Stimulated activated CD4-positive, alpha-beta T cell treated with anti-CD3 and anti-CD28 coated beads, Interleukin-4, amount 100 ng/mL, for 24 hours (primary cell): ENCODE measurements at places on chromosomes 5 and 9.

DNA sequence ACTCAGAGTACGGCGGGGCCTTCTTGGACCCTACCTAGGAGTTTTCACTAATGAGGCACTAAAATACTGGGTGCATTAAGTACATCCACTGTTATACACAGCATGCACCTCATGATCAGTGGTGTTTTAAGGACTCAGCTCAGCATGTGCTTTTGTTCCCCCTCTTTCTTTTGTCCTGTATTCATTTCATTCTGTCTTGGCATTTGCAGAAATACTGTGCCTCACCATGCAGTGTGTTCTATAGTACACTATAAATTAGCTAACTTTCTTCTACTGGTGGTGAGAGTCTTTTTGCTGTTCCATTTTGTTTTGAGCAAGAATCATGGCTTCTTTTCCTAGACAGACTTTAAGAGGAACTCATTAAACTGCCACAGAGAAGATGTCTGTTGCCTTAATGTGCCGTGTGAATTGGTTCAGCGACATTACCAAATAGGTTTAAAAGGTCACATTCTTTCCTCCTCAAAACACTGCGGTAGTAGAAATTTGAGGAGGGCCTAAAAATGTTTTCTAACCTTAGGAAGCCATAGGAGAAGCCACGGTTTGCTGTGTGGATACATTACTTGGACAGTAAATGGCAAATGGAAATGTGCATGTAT lies 276.6 kb downstream of the MAST4 start:
- DNase-seq, result no peak

DNA sequence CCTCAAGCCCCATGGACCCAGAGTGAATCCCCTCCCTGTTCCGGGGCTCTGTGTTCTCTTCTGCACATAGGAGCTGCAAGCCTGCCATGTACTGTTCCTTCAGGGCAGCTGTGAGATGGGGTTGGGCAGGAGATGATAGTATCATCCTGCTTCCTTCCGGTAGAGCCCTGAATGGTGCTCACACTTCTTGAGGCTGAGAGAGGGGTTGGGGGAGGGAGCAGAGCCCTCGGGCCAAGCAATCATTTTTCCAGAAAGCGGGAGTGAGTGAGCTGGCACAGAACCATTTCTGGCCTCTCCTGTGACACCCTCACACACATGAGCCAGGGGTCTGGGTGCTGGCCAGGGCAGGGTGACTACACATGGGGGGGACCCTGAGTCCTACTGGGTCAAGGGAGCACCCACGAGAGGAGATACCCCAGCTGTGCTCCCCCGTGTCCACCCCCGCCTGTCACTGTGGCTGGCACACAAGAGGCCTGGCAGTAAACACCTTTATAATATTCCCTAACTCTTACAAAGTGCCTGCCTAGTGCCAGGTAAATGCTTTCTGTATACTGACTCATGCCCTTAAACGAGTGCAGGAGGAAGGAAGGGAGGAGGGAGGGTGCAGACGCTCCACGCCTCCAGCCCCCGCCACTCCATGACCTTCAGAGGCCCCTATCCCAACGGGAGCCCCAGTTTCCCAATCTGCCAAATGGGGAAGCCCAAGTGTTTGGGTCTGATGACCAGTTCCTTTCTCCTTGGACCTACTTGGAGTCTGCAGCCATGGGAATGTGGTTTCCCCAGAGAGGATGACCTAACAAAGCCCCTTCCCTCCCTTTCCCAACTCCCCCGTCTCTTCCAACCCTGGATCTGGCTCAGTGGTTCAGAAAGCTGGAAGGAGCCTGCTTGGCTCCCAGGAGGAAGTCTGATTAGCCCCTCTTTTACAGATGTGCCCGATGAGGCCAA lies 15.5 kb downstream of the AKNA start:
- DNase-seq, result no peak

DNA sequence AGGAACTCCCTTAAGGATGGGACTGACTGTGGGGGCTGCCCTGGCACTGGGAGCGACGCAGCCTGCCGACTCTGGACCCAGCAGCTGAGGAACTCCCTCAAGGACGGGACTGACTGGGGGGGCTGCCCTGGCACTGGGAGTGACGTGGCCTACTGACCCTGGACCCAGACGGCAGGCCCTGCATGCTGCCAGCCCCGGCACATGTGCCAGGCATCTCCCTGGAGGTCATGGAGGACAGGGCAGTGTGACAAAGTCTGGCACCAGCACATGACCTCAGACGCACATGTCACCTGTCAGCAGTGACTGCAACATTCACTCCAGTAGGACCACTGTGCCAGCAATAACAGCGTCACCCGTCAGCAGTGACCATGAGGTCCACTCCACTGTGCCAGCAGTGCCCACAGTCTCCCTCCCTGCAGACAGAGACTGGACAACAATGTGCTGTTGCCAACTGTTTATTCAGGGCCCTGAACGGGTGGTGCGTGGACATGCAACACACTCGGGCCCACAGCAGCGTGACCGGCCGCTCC lies 4.5 kb downstream of the FBXW5 start:
- DNase-seq, result no peak

DNA sequence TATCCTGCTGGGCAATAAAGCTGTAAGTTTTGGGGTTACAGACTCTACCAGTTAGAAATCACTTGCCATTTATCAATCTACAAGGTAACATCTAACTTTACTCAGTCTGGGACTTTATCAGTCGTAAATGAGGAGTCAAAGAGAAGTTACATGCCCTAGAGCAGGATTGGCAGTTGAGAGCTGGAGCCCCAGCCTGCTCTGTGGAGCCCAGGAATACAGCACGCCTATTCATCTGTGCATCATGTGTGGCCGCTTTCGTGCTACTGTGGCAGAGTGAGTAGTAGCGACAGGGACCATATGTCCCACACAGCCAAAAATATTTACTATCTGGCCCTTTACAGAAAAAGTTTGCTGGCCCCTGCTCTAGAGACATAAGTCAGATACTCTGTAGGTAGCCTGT lies 152.5 kb upstream of the NTRK2 start:
- DNase-seq, result no peak

- no peak for DNase-seq
Measured at GRCh38 chr9:78239506-78239905, 3.6 kb downstream of the CEP78 start.
